Adrenal gland (tissue), 19 donors: ENCODE measurements at places on chromosomes 2 and 18. TPM values are rescaled to one million over a fixed set of nuclear protein-coding genes. Genes with fewer than 3 reads are reported as not detected.

Gene LMAN1
- total RNA-seq, result 90.2 TPM

Gene SOX11
- total RNA-seq, result not detected

DNA sequence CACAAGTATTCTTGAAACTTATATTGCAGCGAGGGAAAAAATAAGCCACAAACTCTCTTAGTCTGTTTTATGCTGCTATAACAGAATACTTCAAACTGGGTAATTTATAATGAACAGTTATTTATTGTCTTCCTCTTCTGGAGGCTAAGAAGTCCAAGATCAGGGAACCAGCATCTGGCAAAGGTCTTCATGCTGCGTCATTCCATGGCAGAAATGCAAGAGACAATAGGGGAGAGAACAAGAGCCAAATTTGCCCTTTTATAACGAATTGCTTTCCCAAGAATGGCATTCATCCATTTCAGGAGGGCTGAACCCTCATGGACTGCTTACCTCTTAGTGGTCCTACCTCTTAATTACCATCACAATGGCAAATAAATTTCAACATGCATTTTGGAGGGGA lies 46.5 kb downstream of the MAPRE2 start:
- no peaks in the 10 kb centered on the region for H3K27me3 ChIP-seq
- no peaks in the 10 kb centered on the region for H3K36me3 ChIP-seq
- DNase-seq, result no peak
- no peak overlapping the region for H3K4me3 ChIP-seq

DNA sequence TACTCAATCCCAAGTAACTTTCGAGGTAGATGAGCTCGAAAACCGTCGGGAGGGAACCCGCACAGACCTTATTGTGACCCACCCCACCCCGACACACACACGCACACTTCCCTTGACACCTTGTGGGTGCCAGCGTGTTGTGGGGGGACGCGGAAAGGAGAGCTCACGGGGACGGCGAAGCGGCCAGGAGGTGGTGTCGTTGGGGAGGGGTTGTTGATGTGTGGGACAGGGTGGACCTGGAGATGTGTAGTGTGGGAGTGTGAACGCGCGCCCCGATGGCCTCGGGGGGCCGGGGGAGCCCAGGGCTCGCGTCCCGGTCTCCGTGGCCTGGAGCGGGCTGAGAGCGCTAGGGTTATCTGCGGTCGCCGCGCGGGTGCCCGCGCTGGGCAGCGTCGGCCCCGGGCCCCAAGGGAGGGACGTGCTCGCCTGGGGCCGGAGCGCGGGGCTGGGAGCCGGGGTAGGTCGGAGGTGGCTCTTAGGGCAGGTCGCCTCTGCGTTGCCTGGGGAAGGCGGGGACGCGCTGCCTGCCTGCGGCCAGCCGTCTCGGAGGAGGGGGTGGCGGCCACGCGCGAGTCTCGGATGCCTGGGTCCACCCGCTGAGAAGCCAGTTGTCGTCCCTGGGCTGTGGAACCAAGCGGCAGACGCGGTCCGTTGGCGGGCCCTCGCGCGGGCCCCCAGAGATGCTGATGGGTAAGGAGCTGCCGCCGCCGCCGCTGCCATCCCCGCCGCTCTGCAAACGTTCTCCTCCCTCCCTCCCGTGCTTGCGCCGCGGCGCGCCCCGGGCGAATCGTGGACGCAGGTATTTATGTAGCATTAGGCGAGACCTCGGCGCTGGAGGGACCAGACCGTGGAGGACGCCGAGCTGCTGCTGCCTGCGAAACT lies 1.6 kb downstream of the KLHL29 start:
- peak overlapping the region; percentile 92 for H3K27ac ChIP-seq
- no peaks in the 10 kb centered on the region for H3K4me1 ChIP-seq
- no peaks in the 10 kb centered on the region for H3K36me3 ChIP-seq

Gene SPOPL
- total RNA-seq, result 15.2 TPM

DNA sequence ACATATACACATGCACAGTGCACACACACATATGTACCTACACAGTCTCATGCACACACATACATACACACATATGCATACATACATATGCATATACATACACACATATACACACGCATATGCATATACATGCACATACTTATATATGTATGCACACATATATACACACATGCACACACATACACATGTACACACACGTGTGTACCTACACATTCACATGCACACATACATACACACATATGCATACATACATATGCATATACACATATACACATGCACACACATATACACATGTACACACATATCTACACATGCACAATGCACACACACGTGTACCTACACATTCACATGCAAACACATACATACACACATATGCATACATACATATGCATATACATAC lies 100.3 kb upstream of the TWIST2 start:
- H3K36me3 ChIP-seq, result no peaks in the 10 kb centered on the region
- H3K27ac ChIP-seq, result no peak overlapping the region
- H3K27me3 ChIP-seq, result no peaks in the 10 kb centered on the region
- no peak overlapping the region for H3K4me3 ChIP-seq
- no peak for DNase-seq
- H3K4me1 ChIP-seq, result no peaks in the 10 kb centered on the region

Gene SCN3A
- 1.2 TPM for total RNA-seq

Gene SCN9A
- 2.0 TPM for total RNA-seq

- H3K4me1 ChIP-seq, result peaks cover 59% of the 10 kb centered on the region
- no peaks in the 10 kb centered on the region for H3K36me3 ChIP-seq
- H3K27ac ChIP-seq, result peak overlapping the region; percentile 98
- no peak overlapping the region for H3K4me3 ChIP-seq
Observed at GRCh38 chr2:183035954-183036669, 2.1 kb downstream of the NCKAP1 start.
